ENCODE measurements at places on chromosomes 1 and 21.

GRCh38 chr1:90344963-90345730, 350.2 kb downstream of the ZNF326 start:
- no peak for DNase-seq

GRCh38 chr1:162212713-162213112, 143.2 kb downstream of the NOS1AP start:
- no peak for DNase-seq

GRCh38 chr1:8456308-8456912, 138.5 kb downstream of the SLC45A1 start:
- no peak for DNase-seq

GRCh38 chr21:14300074-14300473, 82.9 kb downstream of the HSPA13 start:
- DNase-seq = no peak

GRCh38 chr1:218521414-218522169, 176.5 kb downstream of the TGFB2 start:
- no peak for DNase-seq

- peak; percentile 60 for DNase-seq
These were observed 2.2 kb upstream of the LAPTM5 start for GRCh38 chr1:30759718-30760281.

- no peak for DNase-seq
These were observed 737 bp upstream of the SMAP2 start for GRCh38 chr1:40372658-40373322.

DNA sequence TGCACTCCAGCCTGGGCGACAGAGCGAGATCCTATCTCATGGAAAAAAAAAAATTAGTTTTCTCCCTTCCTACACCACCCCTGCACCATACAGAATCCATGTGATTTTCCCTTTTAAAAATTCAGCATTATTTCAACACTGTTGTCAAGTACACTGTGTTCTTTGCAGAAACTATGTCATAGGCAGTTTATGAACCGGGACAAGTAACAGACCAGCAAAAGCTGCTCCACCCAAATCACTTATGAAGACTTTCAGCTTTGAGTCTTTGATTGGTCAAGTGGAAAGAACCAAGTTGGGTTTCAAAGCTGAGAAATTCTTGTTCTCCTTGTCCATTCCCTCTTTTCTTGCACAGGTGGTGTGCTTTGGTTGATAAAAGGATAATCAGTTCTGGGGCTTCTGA, 173.0 kb downstream of the CDC7 start:
- no peak for DNase-seq

DNA sequence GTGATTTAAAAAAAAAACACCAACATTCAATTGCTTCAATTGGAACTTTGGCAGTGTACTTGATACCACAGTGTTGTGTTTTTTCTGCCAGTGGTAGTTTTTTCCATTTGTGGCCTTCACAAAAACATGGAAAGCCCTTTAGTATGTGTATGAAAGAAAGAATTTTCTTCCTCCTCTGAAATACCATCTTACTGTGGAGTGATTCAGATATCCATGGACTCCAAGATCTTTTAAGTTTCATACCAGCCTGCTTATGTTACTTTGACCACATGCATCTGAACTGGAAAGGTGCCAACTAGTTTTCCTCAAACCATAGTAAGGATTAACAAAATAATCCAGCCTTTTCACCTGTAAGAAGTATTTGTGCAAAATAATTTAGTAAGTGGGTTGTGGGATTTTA, 3.4 kb downstream of the PPP2R5A start:
- no peak for DNase-seq

DNA sequence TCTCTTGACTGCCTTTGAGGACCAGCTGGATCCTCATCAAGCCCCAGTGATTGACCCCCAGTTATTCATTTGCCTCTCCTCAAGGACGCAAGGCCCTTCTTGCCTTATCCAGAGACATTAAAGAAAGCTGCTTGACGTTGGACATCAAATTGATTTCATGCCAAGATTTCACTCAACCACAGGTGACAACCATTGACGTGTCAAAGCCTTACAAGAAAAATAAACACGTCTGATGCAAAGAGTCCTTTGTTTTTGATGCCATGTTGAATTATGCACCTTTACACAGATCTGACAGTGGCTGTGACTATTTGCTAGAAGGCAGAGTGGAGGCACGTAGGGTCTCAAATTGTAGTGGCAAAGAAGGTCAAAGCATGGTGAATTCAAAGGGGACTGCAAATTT, 666.2 kb upstream of the CAMK1G start:
- DNase-seq = no peak

- no peak for DNase-seq
These were observed 653.9 kb upstream of the USP24 start for GRCh38 chr1:55869065-55869464.

DNA sequence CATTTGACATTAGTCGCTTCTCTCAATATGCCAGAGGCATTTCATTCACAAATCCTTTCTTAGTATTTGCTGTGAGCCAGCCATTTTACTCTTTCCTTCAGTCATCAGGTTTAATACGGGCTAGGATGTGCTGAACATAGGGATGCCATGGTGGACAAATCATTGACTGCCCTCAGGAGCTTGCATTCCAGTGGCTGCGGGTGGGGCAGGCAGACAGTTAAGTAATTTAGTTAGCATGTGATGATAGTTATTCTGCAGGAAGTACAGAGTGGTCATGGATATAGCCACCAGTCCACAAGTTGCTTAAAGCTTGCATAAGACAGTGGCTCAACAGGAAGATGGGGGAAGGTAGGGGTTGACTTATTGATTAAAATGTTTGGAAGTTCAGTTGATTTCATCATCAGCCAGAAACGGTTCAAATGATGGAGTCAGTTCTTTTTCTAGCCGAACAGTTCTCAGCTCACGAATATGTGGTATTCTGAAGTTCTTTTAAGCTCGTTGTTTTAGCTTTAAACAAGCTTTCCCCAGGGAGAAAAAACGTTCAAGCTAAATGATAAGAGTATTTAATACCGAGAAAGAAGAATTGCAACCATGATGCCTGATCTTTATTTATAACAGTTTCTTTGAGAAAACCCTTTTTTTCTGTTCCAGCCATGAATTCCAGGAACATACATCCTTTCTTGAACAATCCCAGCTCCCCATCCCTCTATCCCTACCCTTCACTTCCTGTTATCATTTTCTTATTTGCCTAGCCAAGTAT, 1.4 kb downstream of the SLC22A15 start:
- DNase-seq = no peak

DNA sequence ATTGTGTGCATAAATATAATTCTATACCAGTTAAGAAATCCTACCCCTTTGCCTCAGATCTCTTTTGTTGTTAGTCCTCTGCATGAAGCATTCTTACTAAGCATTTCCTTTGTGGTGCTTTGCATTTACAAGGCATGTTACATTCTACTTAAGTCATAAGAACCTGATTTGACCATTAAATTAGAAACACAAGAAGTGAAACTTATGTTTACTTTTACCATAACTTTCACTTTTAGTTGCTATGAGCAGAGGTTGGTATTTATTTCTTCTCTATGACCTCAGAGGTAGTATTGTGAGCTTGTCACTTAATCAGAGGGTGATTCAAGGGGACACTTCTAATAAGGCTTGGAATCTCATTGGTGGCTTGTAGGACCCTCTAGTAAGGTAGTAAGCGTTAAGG, 9.0 kb downstream of the FAM20B start:
- no peak for DNase-seq

- peak; percentile 66 for DNase-seq
These were observed 41.3 kb downstream of the PIK3C2B start for GRCh38 chr1:204453141-204453772.

DNA sequence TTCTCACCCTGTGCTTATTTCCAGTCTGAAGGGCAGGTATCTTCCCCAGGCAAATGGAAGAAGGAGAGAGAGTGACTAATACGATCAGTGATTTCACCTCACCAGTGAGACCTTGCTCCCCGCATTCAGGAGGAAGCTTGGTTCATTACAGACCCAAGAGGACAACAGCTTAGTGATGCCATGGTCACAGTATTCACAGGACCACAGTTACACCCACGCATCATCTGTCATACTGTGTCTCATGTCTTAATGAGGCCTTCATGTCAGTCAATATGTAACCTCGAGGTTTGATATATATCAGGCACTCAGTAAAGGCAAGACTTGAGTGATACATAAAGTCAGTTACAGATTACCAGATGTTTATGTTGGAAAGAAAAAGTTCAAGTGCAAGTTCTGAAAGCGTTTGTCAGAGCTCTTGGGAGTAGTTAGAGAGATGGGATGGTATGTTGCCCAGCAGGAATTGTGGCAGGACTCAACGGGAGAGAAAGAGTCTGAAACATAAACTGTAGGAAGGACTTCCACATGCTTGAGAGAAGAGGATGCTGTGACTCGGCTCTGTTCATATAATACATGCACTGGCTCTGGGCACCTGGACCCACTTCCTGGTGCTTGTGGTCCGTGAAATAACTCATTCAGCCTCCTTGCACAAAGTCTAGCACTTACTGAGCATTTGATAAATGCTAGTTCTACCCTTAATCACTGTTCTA, 33.3 kb downstream of the GNPAT start:
- no peak for DNase-seq
